Cardiac atrium fibroblast (primary cell): ENCODE measurements at places on chromosomes 3 and 15. TPM values are rescaled to one million over a fixed set of nuclear protein-coding genes. Genes with fewer than 3 reads are reported as not detected.

The SLITRK3 gene
- total RNA-seq: not detected in 2 replicates

The CYP8B1 gene
- total RNA-seq: not detected in 2 replicates

The GREM1 gene
- under 0.01 and 0.32 TPM in 2 replicates for total RNA-seq

The ARNT2 gene
- 6.1 and 10.5 TPM in 2 replicates for total RNA-seq

The CASR gene
- total RNA-seq: not detected in 2 replicates

The ZNF35 gene
- 7.3 and 9.9 TPM in 2 replicates for total RNA-seq

The ATP13A3 gene
- total RNA-seq: 581 and 1,215 TPM in 2 replicates

The SPATA12 gene
- not detected in 2 replicates for total RNA-seq

The FAM43A gene
- 52.8 and 68.4 TPM in 2 replicates for total RNA-seq

The PRSS50 gene
- not detected in 2 replicates for total RNA-seq

The ZDHHC23 gene
- total RNA-seq: 1.1 and 2.9 TPM in 2 replicates

The GABRB3 gene
- 0.16 TPM in 1 of 2 replicates, not detected in the other for total RNA-seq

The CCDC39 gene
- not detected in 2 replicates for total RNA-seq

The ALG1L2 gene
- total RNA-seq: not detected in 2 replicates

The TGM4 gene
- not detected in 2 replicates for total RNA-seq
